T-helper 17 cell (primary cell): ENCODE measurements at places on chromosomes 7 and 10. TPM values are rescaled to one million over a fixed set of nuclear protein-coding genes. Genes with fewer than 3 reads are reported as not detected.

DNA sequence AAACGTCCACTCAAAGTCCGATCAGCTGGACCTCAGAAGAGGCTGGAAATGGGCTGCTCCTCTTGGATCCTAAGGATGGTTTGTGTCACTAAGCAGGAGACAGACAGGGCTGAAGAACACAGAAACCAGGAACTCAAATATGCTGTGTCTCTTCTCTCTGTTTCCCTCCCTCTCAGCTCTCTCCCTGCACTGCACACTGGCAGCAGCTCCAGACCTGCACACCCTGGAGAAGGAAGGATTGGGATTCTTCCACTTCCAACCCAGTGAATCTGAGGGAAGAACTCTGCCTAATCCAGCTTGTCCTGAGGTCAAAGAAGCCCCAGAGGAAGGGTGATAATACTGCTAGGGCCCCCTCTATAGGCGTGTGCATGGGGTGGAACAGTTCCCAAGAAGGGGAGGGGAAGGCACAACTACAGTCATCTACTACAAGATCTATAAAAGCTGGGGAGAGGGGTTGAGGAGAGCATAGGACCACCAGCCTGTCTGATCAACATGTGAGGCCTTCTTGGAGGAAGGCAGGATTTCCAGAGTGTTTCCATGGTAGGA is 22.7 kb upstream of the ZCCHC24 start:
- DNase-seq = no peak

GRCh38 chr7:98091061-98091460 is 15.6 kb upstream of the LMTK2 start:
- no peak for DNase-seq

DNA sequence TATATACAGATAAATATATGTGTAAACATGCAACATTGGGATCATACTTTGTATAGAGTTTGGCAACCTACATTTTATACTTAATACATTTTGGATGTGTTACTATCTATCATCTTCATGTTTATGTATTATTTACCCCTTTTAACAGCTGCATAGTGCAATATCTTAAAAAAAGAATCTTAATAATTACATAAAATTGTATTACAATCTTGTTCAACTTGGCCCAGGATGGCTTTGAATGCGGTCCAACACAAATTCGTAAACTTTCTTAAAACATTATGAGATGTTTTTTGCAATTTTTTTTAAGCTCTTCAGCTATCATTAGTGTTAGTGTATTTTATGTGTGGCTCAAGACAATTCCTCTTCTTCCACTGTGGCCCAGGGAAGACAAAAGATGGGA is 26.3 kb upstream of the PRPS1L1 start:
- no peak for DNase-seq

DNA sequence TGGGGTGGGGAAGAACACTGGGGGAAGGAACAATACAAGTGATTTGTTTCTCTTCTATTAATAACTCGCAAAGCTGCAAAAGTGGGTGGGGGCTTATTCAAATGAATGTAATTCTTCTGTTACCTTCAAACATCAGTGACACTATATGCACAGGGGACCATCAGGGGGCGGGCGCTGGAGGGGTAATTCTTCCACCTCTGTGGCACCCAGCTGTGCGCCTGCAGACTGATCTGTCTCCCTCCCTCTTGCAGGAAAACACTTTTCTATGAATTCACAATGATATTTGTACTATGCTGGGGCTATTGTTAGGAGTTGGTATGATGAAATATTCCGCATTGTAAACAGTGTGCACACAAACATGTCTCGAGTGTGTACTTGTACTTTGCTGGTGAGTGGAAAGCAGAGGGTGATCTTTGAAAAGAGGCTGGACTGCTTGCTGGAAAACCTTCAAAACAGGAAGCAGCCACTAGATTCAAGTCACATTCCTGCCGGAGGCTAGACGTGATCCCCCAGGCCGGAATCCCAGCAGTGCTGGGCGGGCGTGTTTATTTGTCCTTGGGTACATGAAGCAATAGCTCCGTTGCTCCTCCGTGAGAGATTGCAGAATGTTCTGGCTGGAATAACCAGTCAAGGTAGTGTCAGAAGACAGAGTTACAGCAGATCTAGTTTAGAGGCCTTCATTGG is 15.8 kb upstream of the BNIP3 start:
- no peak for DNase-seq

DNA sequence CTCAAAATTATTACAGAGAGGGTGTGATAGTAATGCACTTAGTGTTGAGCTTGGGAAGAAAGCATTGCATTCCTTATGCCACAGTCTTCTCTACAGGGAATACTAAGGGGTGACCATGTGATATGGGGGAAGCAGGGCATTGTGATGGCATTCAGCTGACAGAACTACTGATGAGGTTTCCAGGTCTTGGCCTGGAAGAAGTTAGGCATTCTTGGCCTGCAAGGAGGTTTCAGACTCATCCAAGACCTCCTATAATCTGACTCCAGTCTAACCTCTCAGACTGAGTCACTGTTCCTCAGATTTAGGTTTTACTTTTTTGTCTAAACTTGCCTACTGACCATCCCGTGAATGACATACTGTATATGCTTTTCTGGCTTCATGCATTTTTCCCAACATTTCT is 7.9 kb downstream of the STMP1 start:
- DNase-seq = no peak

DNA sequence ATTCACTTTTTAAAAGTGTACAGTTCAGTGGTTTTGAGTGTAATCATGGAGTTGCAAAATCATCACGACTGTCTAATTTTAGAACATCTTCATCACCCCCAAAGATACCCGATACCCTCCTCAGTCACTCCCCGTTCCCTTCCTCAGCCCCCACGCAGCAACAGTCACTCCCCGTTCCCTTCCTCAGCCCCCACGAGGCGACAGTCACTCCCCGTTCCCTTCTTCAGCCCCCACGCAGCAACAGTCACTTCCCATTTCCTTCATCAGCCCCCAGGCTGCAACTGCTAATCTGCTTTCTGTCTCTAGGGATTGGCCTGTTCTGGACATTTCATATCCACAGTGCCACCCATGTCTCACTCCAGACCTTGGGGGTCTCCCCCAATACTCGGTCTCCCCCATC is 161.6 kb upstream of the PPP2R2D start:
- DNase-seq = no peak

Gene GPR146
- 17.9 TPM for total RNA-seq

Gene LRRC18
- not detected for total RNA-seq

Gene TRIM73
- 19.4 TPM for total RNA-seq

Gene ETV1
- 0.55 TPM for total RNA-seq

Gene UPK3B
- total RNA-seq = 1.8 TPM
